ENCODE measurements at places on chromosomes 6 and 20. TPM values are rescaled to one million over a fixed set of nuclear protein-coding genes. Genes with fewer than 3 reads are reported as not detected.

GRCh38 chr6:41272591-41273240 lies 13.8 kb downstream of the TREM1 start:
- no peak for DNase-seq

GRCh38 chr6:18400831-18401446 lies 13.8 kb downstream of the RNF144B start:
- DNase-seq: no peak

DNA sequence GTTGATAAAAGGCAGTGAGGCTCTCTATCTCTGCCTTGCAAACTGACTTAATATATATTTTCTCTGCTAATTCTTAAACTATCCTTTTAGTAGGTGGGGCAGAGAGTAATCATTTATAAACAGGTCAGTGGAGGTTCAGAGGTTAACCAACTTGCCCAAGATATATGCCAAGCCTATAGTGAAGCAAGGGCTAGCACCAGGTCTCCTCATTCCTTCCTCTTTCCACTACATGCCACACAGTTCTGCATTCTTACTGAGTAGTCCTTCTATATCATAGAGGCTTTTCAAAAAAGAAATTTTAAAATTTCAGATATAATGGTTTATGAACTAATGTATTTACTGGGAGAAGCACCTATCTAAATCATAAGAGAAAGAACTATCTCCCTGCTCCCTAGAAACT lies 8.5 kb downstream of the ARG1 start:
- no peak for DNase-seq

DNA sequence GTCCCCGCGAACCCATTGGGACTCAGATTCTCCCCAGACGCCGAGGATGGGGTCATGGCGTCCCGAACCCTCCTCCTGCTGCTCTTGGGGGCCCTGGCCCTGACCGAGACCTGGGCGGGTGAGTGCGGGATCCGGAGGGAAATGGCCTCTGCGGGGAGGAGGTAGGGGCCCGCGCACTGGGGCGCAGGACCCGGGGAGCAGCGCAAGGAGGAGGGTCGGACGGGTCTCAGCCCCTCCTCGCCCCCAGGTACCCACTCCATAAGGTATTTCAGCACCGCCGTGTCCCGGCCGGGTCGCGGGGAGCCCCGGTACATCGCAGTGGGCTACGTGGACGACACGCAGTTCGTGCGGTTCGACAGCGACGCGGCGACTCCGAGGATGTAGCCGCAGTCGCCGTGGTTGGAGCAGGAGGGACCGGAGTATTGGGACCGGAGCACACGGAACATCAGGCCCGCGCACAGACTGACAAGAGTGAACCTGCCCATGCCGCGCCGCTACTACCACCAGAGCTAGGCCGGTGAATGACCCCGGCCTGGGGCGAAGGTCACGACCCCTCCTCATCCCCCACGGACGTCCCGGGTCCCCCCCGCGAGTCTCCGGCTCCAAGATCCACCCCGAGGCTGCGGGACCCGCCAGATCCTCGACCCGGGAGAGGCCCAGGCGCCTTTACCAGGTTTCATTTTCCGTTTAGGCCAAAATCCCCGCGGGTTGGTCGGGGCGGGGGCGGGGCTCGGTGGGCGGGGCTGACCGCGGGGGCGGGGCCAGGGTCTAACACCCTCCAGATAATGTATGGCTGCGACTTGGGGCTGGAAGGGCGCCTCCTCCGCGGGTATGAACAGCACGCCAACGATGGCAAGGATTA lies 15.7 kb upstream of the HLA-A start:
- peak; percentile 33 for DNase-seq

- no peak for DNase-seq
Observed at GRCh38 chr20:56634307-56634706, 5.2 kb downstream of the TFAP2C start.

- no peak for DNase-seq
Observed at GRCh38 chr6:111990214-111990613, 63.7 kb upstream of the CCN6 start.

DNA sequence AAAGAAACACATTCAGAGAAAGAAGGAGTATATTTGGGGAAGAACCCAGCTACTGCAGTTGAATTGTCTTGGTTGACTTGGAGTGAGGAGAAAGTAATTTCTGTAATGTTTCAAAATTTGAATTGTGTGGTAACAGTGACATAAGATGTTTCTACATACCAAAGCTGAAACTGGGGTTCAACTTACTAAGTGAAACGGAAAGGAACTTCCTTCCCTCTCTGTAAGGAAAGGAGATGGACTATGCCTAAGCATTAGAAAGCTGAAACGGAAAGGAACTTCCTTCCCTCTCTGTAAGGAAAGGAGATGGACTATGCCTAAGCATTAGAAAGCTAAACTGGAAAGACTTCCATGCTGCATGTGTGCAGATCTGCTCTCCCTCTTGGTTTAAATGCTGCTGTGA lies 46.0 kb downstream of the HUS1B start:
- DNase-seq: no peak

DNA sequence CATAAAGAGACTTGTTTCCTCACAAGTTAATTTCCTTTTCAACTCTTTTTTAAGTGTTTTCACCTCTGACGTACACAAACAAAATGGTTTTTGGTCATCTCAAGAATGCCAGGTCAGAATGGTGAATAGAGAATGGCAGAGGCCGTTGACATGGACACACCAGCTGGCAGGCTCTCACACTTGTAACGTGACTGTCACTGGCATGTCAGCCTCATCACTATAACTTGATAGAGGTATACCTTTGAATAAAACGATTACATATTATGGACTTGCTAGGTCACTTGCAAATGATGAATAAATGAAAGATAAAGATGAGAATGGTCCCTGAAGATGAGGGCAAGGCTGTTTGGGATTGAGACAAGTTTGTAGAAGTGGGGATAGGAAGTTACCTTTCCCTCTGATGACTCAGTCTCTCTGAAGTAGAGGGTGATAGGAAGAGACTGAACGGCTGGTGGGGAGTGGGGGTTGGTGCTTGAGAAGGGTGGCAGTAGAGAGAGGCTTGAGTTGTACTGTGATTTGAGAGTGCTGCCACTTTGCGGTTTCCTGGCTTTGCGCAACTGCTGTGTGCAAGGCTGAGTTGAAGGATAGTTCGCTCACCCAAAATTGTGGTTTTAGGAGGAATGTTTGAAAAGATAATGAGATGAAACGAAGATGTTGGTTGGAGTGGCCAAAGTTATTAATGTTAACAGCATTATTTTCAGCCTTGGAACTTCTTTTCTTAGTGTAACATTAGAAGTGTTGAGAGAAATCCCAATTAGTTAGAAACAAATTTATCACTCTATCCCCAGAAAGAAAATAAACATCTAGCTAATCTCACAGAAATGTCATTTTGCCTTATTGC lies 30.3 kb downstream of the TBPL1 start:
- no peak for DNase-seq

DNA sequence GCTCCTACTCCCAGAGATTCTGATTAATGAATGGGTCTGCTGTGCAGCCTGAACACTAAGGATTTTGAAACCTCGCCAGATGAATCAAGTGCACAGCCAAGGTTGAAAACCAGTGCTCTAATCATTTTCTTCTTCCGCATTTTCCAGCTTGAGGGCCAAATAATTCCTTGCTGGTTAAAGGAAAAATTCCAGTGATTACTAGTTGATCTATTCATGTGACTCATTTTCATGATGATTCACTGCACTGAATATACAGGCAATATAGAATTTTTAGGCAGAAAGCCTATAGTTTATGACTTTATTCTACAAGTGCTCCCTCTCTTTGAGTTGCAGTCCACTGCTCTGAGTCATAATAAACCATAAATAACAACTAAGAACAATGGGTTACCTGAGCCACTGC lies 80.6 kb upstream of the PROKR2 start:
- DNase-seq: no peak

- DNase-seq: no peak
Observed at GRCh38 chr20:6008254-6008653, 45.6 kb downstream of the LRRN4 start.

- no peak for DNase-seq
Observed at GRCh38 chr6:41258196-41258493, 28.3 kb downstream of the TREM1 start.

DNA sequence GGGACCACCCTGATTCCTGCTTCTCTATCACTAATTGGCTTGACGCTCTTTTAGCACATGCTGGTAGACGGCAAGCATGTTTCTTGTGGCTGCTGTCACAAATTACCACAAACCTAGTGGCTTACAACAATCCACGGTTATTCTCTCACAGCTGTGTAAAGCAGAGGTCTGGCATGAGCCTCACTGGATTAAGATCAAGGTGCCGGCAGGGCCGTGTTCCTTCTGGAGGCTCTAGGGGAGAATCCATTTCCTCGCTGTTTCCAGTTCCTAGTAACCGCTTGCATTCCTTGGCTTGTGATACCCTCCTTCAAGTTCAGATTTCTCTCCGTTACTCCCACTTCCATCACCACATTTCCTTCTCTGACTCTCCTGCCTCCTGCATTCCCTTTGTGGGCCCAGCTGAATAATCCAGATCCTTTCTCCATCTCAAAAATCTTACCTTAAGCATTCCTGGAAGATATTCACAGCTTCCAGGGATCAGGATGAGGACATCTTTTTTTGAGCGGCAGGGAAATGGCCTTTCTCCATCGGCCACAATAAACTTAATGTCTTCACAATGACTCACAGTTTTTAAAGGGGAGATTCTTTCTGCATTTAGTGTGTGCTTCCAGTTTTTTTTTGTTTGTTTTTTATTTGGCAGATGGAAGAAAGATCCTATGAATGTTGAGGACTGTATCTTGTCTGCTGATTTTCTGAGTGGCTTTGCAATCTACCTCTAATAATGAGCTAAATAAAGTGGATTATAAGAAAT lies 39.9 kb downstream of the BMP6 start:
- DNase-seq: no peak

- DNase-seq: no peak
Observed at GRCh38 chr20:11401988-11402387, 515.7 kb upstream of the BTBD3 start.

DNA sequence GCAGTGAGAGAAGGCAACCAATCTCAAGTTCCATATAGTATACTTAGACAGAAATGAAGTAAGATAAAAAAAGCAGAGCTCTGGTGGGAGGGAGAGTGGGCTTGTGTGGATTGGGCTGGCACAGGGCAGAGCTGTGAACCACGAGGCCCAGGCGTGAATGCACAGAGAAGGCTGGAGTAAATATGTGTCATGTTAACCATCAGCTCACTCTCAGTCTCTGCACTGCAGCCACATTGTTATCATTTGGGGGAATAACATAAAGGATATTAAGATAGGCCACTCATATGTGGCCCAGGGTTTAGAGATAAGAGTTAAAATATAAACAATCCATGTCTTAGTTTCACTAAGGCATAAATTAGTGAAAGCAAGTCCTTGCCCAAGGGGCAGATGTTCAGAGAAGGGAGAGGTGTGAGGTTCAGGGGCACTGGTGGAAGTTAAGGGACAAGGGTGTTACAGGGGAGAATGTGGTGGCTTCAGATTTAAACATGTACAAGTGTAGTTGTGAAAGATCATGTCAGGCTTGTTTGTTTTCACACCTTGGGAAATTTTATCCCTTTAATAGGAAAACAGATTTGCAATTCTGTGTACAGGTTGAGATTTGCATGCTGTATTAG lies 14.4 kb downstream of the GMPR start:
- no peak for DNase-seq

GRCh38 chr6:130622142-130622541 lies 205.1 kb upstream of the SMLR1 start:
- no peak for DNase-seq

GRCh38 chr6:127486934-127487333 lies 27.7 kb upstream of the KIAA0408 start:
- DNase-seq: no peak

- no peak for DNase-seq
Observed at GRCh38 chr6:25542984-25543910, 108.8 kb upstream of the SCGN start.

DNA sequence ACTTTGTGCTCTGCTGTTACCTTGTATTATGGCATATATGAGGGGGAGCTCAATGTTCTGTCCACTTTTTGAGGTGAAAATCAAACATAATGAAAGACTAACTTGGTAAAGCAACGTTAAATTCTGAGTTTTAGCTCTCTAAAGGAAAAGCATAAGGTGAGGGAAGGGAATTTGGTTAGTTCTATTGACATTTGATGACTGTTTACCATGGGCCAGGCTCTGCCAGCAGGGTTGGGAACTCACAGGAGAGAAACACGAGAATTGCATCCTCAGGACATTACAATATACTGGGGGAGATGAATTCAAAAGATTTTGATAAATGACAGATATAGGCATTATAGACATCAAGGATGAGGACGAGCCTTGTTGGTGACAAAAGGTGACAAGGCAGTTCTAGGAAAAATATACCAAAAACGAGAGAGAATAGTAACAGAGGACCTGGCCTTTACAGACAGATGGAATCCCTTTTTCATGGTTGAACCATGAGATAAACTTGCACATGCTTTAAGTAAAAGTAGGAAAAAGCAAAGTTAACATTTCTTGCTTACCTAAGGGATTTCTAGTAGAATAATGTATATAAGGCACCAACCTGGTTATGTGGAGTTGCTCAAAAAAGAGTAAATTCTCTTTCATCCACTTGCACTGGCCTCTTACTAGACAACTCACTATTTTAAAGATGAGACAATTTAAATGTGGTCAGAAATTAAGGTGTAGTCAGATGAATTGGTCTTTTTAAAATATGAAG lies 191.4 kb downstream of the NKAIN2 start:
- no peak for DNase-seq

DNA sequence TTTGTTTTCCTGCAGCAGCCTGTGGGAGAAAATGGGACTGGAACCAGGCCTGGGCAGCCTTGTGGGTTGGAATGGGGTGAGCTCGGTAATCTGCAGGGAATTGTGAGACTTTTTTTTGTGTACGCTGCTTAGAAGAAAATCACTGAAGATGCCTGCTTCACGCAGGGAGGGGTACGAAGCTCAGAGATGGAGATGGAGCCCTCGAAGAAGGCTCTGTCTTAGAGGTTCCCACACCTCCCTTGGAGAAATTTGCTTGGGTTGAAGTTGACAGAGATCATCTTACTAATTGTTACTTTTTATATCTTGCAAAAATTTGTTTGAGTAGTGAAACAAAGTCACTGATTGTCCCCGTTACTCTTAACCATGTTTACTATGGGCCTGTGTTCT lies 894 bp downstream of the PYGB start:
- no peak for DNase-seq

DNA sequence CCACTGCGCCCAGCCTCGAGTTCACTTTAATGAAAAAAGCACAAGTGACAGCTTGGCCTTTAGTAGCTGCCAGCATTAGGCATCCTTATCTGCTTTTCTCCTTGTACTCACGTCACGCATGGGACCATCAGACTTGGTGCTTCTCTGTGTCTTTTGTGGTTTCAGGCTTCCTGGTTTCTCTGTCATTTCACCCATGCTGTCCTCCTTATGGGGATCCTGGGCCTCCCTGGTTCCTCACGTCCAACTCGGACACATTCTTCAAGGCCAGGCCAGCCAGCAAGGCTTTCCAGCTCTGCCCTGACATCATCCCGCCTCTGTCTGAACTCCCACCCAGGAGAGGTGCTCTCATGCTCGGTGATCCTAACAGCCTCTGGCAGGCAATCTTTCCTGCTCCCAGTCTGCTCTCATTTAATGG lies 83.2 kb downstream of the TIAM2 start:
- no peak for DNase-seq

- no peak for DNase-seq
Observed at GRCh38 chr6:131321589-131321988, 186.3 kb downstream of the AKAP7 start.

- no peak for DNase-seq
Observed at GRCh38 chr6:1110164-1110563, 201.7 kb upstream of the FOXQ1 start.

Gene BPI
- polyA plus RNA-seq: 1.4 TPM

Gene IER3
- 20.2 TPM for polyA plus RNA-seq

Gene OR12D3
- not detected for polyA plus RNA-seq

Gene FKBP5
- 18.5 TPM for polyA plus RNA-seq

Gene PIM1
- 26.2 TPM for polyA plus RNA-seq

Gene CTAGE9
- polyA plus RNA-seq: not detected

Gene ZSCAN23
- polyA plus RNA-seq: 17.2 TPM

Gene GRM4
- polyA plus RNA-seq: 0.53 TPM

Gene NKAIN2
- polyA plus RNA-seq: 14.5 TPM

Gene OPRM1
- not detected for polyA plus RNA-seq

Gene MYH7B
- polyA plus RNA-seq: 2.7 TPM
